Activated CD4-positive, alpha-beta memory T cell treated with anti-CD3 and anti-CD28 coated beads, Interleukin-2, amount 10 ng/mL, durations not matched to agents 7 days and 5 days (primary cell): ENCODE measurements at places on chromosomes 11 and 22.
A peak's percentile ranks its signal among the peaks of the same experiment; 100 is the strongest.

- DNase-seq = peak; percentile 9
Observed at GRCh38 chr11:71491940-71492339, 35.1 kb upstream of the KRTAP5-7 start.

GRCh38 chr22:35526333-35526979 is 14.2 kb upstream of the RASD2 start:
- no peak for DNase-seq

- DNase-seq = no peak
Observed at GRCh38 chr22:25668437-25668836, 73.6 kb upstream of the MYO18B start.

DNA sequence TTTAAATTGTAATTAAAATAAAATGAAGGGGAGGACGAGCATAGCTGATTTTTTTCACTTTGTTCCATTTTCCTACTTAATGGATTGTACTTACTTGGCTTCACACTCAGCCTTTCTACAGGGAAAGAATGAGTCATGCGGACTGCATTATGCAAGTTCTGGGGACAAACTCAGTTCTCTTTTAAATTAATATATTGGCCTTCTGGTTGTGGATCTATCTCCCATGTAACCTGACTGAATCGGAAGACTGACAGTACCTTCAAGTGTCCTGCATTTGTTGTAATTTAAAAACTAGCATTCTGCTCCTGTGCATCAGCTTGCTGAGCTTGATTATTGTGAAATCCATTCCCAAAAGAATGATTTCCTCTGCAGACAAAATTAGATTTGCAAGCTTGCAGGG is 12.2 kb downstream of the OR8D1 start:
- DNase-seq = no peak

GRCh38 chr11:59643390-59643789 is 25.4 kb downstream of the PATL1 start:
- DNase-seq = no peak

- no peak for DNase-seq
Observed at GRCh38 chr11:7892840-7893254, 38.2 kb downstream of the OR10A6 start.

DNA sequence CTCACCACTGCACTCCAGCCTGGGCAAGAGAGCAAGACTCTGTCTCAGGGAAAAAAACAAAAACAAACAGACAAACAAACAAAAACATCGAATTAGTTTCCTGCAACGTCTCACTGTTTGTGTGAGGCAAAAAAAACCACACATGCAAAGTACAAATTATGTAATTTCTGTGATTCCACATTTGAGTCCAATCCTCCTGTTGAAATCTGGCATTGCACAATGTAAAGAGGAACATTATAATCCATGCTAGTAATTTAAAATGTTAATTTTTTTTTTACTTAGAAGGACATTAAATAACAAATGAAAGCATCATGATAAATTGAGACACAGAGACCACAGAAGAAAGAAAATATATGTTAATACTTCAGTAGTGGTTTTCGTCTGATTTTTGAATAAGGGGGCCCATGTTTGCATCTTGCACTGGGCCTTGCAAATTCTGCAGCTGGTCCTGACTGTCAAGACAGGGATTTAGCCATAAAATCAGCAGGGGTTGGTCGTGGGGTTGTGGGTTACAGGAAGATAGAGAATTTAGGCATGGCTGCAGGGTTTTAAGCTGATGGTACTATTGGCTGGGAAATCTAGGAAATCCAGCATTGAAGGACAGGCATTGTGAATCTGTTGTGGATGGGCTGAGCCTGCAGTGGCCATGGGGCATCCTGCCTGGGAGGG is 102.6 kb upstream of the ALDH3B2 start:
- DNase-seq = no peak

DNA sequence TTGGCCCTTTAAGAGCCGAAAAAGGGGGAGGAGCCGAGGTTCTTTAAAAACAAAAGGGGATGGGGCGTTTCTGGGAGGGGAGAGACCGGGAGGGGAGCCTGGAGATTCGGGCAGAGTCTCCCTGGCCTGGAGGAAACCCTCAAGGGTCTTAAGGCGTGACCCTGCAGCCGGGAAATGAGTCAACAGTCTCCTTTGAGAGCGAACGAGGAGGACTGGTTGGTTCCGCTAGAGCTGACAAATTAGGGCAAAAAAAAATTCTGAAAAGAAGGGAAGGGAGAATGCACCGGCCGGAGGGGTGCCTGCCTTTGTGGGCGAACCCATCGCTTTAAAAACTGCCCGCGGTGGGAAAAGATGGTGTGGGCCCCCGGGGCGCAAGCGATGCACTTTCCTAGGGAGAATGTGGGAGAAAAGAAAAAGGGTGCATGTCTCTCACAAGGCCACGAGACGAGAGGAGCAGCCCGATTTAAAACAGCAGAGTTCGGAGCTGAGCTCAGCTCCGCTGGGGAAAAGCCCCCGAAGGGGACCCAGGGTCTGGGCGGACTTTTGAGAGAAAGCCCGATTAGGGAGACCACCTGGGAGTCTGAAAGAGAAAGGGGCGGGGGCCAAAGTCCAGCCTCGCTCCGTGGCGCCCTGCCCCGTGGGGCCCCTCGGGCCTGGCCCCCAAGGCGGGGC is 874 bp downstream of the ZFTA start:
- DNase-seq = peak; percentile 54

- DNase-seq = no peak
Observed at GRCh38 chr11:66548774-66549630, 2.3 kb downstream of the ACTN3 start.
